ENCODE measurements at places on chromosomes 16 and 17.

DNA sequence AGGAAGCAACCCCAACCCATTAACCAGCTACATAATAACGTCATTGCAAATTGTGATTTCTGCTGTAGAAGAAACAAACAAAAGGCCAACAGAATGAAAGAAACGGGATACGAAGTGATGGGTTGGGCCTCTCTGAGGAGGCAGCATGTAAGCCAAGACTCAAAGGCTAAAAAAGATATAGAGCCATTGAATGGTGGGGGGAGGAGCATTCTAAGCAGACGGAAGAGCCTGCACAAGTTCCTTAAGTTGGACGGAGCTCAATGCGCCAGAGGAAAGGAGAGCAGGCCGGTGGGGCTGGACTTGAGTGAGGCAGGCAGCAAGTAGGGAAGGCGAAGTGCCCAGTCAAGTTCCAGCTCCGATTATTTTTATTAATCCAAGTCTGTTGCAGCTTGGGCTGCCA, 160.3 kb downstream of the SHISA9 start:
- no peak for DNase-seq

DNA sequence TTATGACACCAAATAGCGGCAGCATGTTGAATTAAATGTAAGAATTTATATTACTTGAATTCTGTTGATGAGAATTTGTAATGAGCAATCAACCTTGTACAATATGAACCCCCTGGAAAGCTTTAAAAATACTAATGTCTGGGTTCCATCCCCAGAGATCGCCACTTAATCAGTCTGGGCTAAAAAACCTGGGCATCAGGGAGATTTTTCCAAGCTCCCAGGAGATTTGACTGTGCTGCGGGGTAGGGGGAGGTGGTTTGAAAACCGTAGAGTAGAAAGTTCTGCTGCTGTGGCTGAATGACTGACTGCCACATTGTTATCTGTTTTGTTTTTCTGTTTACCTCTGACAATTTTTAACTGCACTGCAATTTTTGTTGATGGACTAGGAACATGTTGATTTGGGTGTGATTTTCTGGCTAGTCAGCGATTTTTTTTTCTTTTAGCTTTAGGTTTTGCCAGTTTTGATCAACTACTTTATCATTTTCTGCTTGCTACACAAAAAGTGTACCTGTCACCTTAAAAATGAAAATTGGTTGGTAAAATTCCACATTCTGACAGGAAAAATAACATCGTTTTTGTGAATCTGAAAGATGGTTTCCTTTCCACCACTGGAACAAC, 79.3 kb downstream of the PCTP start:
- DNase-seq, result no peak

DNA sequence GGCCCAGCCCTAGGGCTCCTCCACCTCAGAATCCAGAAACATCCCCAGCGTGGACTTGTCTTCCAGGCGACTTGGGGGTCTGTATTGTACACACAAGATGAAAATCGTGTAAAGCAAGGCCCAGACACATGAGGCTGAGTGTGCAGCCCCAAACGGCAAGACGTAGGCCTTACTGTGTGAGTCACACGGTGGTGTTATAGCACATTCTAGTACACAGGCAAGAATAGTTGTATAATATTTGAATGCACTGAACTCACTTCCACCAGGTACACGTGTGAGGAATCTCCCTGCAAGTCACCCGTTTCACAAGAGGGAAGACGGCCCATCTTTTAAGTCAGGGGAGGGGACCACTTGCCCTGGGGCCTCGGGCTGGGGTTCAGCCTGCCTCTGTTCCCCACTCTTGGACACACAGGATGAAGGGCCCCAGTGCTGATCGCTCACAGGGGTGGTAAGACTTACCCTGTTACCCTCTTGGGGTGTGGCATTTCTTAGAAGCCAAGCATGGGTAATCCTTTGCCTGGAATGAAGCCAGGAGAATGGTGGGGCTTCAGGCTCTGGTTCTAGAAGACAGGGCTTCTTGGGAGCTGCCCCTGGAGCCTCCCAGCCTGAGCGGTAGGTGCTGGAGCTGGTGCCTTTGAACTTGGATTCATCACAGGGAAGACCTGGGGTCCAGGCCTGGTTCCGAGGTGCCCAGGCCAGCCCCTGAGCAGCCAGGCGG, 71.3 kb downstream of the SREBF1 start:
- DNase-seq, result no peak

GRCh38 chr17:33012522-33013033, 20.9 kb downstream of the SPACA3 start:
- no peak for DNase-seq

DNA sequence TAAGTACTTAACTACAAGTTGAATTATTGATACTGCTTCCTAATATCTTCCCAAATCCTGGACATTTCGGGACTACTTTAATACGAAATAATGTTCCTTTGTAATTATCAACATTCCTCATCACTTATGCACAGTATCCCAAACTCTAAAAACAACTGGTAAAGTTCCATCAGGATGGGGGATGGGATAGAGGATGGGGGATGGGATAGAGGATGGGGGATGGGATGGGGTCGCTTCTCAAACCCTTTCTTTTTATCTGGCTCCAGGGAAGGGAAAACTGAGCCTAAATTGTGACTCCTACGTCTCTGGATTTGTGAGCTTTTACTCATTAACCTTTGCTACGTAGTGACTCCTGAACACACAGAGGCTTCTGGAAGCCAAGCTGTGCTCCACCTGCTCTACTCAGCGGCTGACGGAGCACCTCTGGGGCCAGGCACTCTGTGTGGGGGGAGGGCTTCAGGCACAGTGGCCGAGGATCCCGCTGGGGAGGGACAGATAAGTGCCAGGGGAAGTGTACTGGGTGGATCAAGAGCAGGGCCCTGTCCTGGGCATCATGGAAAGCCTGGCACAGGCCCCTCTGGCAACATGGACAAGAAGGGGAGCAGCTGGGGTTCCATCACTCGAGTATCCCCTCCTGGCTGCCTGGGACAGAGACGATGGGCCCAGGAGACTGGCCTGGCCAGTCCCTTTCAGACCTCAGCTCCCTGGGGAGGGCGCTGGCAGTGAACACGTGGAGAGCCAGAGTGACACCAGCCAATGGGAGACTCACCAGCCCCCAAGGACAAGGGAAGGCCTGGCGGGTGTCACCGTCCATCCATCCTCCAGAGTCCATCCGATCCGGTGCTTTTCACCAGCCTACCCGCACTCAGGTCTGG, 56.2 kb downstream of the PGS1 start:
- no peak for DNase-seq

- DNase-seq, result no peak
Measured at GRCh38 chr17:1294157-1294717, 14.8 kb downstream of the TRARG1 start.

DNA sequence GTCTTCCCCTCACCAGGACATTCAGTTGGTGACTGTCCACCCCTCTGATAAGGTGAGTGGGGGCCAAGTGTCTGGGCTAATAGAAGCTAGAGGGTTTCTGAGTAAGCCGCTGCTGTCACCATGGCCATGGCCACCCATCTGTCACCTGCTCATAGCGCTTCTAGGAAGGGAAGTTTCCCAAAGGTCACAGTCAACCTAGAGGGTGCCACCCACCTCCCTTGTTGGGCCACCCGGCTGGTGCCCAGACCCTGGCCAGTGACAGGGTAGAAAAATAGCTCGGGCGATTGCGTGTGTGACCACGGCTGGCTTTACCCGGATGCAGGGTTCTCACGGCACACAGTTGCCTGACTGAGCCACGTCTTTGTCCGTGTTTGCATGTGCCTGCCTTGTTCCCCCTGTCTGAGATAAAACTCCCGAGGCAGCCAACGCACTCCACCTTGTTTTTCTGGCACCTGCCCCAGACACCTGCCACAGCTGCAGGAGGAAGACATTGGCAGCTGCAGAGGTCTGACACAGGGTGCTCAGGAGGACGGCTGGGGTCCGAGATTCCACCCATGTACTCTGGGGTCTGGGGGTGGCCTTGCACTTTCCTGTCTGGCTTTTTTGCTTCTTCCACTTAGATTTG, 809 bp downstream of the PIRT start:
- no peak for DNase-seq

GRCh38 chr17:50210240-50211225, 9.1 kb upstream of the COL1A1 start:
- peak; percentile 96 for DNase-seq

GRCh38 chr16:51125992-51126391, 25.1 kb downstream of the SALL1 start:
- DNase-seq, result no peak

DNA sequence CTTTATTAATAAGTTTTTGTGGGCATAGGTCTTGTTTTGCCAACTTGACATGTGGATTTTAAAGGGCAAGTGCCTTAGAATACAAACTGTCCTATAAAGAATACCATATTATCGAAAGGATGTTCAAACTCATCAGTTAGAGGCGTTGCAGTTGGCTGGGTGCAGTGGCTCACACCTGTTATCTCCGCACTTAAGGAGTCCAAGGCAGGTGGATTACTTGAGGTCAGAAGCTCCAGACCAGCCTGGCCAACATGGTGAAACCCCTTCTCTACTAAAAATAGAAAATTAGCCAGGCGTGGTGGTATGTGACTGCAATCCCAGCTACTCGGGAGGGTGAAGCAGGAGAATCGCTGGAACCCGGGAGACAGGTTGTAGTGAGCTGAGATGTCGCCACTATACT, 472.0 kb downstream of the WWOX start:
- no peak for DNase-seq

DNA sequence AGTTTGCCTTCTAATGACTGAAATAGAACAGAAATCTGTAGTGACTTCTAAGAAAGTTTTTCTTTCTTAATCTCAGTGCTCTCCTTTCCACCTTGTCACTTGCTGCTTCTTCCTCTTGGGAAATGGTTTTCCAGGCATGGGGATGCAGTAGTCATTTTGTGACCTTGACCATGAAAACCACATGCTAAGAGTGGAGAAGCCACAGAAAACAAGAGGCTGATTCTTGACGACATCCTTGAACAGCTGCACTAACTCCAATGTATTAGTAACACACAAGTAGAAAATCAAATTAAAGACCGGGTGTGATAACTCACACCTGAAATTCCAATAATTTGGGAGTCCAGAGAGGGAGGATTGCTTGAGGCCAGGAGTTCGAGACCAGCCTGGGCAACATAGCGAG, 15.5 kb upstream of the USP31 start:
- DNase-seq, result no peak

DNA sequence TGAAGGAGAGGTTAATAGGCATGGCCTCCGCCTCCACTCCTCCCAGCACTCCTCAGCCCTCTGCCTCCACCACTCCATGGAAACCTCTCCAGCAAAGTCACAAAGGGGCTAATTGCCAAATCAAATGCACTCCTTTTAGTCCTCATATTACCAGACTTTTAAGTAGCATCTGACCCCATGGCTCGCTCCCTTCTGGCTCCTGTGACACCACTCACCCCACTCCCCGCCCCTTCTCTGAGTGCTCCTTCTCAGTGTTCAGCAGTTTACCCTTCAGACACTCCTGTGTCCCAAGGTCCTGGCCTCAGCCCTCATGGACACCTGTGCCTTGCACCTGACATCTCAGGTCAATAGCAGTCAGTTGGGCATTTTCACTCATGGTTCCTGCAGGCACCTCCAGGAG, 243.5 kb upstream of the CCL2 start:
- no peak for DNase-seq

DNA sequence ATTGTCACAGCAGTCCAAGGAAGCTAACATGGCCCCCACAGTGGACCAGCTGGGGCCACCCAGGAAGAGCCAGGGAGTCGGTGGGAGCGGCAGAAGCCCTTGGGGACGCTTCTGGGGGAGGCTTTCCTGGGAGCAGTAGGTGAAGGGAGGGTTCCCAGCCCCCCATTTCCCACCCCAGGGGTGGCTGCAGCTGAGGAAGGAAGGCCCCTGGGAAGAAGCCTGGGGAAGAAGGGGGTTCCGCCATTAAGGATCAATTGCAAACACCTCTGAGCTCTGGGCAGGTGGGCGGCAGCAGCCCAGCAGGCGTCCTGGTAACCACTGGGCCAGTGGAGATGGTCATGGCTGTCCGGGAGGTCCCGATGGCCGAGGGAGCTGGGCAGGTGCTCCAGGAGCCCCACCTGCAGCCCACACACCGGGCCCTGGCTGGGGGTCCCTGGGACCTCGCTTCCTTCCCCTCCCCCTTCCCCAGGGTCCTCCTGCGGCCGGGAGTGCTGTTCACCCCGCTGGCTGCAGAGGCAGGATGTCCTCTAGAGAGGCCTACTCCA, 592 bp upstream of the PERCC1 start:
- no peak for DNase-seq

- DNase-seq, result no peak
Measured at GRCh38 chr16:82016263-82016662, 5.0 kb upstream of the SDR42E1 start.

DNA sequence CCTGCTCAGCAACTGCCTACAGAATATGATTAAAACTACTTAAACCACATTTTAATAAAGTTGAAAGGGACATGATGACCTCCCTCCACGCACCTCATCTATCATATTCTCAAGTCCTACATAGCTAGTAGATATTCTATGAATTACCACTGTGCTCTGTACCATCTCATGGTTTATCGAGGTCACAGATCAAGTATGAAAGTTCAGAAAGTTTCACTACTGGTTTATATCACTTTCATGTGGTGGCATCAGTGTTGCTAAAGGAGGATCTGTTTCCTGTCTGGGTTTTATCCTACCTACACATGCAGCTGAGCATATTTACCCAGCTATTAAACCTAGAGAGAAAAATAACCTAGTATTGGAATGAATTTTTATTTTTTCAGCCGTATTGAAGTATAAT, 214.9 kb upstream of the MON1B start:
- no peak for DNase-seq

- no peak for DNase-seq
Measured at GRCh38 chr17:76547183-76547641, 7.4 kb downstream of the PRCD start.

DNA sequence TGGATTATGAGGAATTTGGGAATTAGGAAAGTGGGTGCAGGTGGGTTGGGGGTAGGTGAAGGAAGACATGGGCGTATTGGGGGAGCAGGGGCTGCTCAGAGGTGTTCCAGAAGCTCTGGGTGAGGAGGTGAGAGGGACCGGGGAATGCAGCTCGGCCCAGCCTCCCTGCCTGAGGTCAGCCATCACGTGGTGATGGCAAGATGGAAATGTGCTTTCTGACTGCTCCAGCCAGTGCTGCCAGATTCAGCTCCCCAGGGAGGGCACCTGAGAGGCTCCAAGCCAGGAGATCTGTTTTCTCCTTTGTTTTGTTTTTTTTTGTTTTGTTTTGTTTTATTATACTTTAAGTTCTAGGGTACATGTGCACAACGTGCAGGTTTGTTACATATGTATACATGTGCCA, 35.2 kb upstream of the STH start:
- DNase-seq, result peak; percentile 36
